ENCODE measurements at places on chromosomes 2 and 18.

- no peak for DNase-seq
Measured at GRCh38 chr2:200913654-200914053, 24.5 kb downstream of the NIF3L1 start.

DNA sequence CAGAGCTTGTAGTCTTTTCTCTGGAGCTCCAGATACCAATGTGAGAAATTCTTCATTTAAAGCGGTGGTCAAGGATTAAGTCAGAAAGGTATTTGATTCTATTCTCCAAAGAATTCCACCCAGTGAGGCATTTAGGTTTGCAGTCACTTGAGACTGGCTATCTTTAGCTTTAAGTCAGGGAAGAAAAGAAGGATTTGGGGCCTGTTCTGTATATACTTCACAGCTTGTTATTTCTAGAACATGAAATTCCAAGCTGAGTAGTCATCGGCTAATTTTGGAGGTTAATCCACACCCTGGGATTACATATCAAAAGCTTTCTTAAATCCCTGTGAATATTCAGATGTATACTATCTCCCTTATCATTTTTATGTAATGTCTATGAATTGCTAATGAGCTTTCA, 39.4 kb downstream of the MYOM1 start:
- DNase-seq: no peak

- DNase-seq: no peak
Measured at GRCh38 chr2:227888289-227888688, 16.9 kb downstream of the DAW1 start.

GRCh38 chr2:33911327-33911726, 312.2 kb upstream of the FAM98A start:
- DNase-seq: no peak

DNA sequence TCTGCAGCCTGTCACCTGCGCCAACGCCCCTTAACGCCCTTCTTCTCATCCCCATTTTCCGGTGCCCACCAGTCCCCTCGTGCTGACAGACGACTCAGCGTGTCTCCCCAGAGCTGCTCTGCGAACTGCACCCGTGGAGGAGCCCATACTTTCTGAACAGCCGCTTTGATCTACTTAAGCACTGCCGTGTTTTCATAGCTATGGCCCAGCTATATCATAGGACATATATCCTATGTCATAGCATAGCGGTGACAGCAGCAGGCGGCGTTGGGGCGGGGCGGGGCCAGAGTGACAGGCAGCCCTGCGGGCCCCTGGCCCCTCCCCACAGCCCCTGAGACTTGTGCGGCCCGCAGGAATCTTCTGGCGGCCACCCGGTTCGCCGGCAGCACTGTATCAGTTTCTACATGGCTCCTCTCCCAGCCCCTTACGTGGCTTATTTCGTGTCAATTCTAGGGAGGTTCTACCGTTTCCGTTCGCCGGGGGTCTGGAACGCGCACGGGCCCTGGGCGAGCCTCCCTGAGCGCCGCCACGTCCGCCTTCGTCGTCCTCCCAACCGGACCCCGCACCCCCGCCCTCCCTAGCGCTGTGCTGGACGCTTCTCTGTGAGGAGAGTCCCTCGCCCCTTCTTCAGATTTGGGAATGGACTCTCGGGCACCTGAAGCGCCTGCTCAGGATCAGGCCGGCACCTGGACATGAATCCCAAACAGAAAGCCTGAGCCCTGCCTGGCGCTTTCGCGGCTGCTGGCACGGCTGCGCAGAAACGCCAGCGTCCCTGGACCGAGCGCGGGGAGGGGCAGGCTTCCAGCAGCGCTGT, 35.4 kb downstream of the PTPN18 start:
- DNase-seq: peak; percentile 71

DNA sequence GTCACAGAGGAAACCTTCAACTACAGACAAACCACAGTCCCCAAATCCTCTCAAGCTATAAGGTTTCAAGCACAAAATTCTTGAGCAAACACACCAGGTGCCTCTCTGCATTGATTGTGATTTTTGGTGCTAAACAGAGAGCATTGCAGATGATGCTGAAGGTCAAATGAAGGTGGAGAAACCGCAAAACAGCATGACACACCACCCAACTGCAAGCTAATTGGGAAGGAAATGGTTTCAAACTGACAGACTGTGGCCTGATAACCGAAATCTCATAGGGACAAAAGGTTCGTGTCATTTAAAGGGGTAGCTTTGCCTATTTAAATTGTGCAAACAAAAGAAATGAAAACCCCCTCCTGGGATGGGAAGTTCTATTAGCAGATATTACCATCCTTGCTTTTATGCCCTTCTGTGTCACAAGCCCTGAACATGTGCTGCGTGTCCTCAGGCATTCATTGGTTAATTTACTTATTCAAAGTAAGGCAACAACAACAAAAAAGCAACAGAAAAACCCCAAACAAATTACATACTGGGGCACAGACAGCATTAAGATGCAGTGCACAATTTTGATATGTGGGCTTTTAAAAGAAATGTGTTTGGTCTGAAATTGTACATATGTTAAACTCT, 154.9 kb downstream of the AQP4 start:
- no peak for DNase-seq

DNA sequence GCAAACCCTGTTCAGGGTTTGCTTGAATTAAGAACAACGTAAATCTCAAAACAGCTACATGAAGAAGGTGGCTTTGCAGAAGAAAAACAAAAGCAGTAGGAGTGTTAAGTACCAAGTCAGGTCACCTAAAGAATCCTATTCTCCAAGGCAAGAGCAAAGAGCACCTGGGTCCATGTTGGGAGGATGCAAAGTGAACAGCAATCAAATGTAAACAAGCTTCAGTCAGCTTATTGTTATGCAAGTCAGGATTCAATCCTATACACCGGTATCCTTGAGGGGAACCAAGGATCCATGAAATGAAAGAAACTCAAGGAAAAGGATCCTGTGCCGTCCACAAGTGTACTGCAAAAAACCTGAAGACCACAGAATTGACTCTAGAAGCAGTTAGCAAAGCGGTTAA, 261.0 kb upstream of the DDX18 start:
- DNase-seq: no peak

- DNase-seq: no peak
Measured at GRCh38 chr2:165563468-165564225, 94.1 kb downstream of the CSRNP3 start.

- no peak for DNase-seq
Measured at GRCh38 chr2:43372416-43373081, 146.1 kb upstream of the ZFP36L2 start.

DNA sequence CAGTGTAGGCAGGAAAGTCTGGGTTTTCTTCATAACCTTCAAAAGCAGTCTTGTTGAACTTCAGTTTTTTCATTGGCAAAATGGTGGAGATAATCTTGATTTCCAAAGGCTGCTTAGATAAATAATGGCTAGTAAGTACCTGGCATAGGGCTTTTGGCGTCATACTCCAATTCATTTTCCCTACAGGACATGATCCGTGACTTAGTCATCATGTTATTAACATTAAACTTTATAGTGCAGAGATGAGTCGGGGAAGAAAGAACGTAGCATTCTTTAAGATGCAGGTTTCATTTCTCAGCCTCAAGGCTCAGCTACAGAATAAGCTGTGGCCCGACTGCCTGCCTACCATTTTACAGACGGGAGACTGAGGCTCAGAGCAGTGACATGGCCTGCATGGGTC, 64.0 kb downstream of the RALBP1 start:
- no peak for DNase-seq

DNA sequence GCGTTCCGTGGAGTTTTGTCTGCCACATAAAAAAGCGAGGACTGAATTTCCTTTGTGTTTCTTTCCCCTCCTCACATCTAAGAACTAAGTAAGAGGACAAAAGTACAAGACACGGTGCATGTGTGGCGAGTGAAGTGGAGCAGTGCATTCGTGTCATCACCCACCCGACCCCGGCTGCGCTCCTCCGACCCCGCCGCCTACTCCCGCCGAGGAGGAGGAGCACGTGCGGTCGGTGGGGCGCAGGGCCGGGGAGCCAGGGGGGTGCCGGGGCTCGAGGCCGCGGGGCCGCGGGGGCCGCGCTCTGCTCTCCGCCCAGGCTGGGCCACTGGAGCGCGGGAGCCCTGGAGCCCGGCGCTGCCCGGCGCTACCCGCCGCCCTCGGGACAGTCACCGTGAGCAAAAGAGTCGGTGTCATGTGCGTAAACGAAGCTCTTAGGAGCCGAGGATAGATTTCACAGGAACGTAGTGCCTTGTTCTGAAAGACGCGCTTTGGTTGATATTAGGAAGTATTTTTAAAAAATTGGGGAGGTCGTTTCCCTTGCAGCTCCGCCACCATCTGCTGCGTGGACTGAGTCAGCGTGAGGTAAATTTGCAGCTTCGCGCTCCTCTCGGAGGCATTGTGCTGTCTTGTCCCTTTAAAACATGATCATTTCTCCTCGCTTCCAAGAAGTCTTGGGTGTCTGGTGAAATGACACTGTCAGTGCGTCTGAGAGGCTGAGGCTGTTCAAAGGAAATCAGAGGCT, 11.0 kb downstream of the TBR1 start:
- no peak for DNase-seq

DNA sequence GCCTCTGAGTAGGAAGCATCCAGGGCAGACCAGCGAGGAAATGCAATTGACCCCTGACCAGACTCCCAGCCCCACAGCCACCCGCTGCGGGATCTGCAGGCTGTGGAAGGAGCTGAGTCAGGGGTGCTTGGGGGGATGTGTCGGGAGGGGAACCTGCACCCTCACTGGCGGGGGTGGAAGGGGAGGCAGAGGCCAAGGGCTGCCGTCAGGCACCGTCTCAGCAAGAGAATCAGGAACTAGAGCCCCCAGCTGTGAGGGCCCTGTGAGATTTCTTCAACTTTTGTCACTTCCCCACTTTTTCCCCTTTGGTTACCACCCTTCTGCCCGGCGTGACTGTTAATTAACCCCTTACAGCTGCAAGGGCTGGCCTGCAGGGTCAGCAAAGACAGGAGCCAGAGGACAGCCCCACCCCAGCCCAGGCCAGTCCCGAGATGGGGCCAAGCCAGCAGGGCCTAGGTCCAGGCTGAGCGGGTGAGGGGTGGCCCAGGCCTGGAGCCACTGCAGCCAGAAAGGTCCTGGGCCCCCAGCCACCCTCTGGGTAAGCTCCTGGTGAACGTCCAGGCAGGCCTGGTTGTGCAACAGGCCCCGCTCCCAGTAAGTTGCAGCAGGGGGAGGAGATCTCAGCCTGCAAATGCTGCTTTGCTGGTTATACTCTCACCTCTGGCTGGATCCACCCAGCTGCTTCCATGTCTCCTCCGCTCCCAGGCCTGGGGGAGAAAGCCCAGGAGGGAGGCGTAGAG, 147.0 kb upstream of the ID2 start:
- no peak for DNase-seq

- DNase-seq: no peak
Measured at GRCh38 chr2:195482010-195482409, 175.0 kb upstream of the SLC39A10 start.

- DNase-seq: no peak
Measured at GRCh38 chr2:220662431-220662830, 909.7 kb downstream of the EPHA4 start.

Measured in NCI-H524 (cell line).